Stimulated activated CD8-positive, alpha-beta memory T cell treated with anti-CD3 and anti-CD28 coated beads, Interleukin-12 subunit alpha, Interleukin-12 subunit beta, amount 100 ng/mL, for 4 hours (primary cell): ENCODE measurements at places on chromosomes 5 and 9.

DNA sequence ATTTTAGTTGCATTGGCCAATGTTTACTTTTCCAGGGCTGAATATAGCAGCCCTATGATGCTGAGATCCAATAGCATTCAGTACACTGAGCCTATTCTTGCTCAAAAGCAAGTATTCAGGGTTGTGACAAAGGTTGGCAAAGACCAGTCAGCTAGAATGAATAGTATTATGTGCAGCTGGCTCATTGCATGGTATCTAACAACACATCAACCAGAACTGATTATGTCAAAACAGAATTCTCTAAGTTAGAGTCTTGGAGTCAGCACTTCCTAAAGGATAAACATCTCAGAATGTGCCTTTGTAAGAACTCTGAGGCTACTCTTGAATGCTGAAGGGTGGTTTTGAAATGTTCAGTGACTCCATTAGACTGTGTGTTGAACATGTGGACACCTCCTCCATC is 774.5 kb upstream of the RGMB start:
- DNase-seq: no peak

GRCh38 chr9:127990554-127990953 is 9.8 kb upstream of the EEIG1 start:
- no peak for DNase-seq

GRCh38 chr5:87746891-87747377 is 334.2 kb upstream of the CCNH start:
- DNase-seq: no peak

DNA sequence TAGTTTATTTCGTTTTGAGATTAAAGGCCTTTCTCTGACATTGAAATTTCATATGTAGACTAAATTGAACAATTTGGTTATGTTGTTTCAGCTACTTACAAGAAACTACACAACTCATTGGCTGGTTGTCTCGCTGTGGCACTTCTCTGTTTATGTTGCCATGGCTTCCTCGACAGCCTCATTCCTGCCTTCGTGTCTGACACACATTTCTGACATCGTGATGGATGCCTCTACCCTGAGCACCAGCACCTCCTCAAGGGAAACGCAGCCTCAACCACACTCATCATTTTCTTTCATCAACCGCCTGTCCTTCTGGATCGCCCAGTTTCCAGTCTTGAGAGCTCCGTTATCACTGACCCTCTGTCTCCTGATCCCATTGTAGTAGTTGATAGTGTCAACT is 562.8 kb downstream of the PDE4D start:
- DNase-seq: no peak

GRCh38 chr9:126722922-126723806 is 81.7 kb upstream of the ZBTB43 start:
- DNase-seq: peak; percentile 56
